WTC11 (cell line): ENCODE measurements at places on chromosomes 6 and 20. TPM values are rescaled to one million over a fixed set of nuclear protein-coding genes. Genes with fewer than 3 reads are reported as not detected.
A peak's percentile ranks its signal among the peaks of the same experiment; 100 is the strongest.

GRCh38 chr6:48087448-48087847 lies 23.5 kb downstream of the PTCHD4 start:
- DNase-seq, result no peak

DNA sequence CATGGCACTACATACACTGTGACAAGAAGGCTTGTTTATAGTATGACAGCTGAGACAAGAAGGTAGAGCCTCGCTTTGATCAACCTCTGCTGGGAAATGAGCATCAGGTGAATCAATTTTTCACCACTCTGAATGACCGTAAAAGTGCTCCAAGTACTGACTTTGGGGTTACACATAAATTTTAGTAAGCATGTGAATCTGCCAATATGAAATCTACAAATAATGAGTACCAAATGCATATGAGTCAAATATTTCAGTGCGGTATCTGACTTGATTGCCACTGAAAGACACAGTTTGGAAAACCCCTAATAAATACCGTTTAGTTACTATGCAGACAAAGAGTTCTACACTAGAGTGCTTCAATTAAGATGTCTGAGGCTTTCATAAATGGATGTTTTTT lies 77.8 kb downstream of the ATG5 start:
- no peak for DNase-seq

The TFAP2D gene
- total RNA-seq, result not detected in 3 replicates

DNA sequence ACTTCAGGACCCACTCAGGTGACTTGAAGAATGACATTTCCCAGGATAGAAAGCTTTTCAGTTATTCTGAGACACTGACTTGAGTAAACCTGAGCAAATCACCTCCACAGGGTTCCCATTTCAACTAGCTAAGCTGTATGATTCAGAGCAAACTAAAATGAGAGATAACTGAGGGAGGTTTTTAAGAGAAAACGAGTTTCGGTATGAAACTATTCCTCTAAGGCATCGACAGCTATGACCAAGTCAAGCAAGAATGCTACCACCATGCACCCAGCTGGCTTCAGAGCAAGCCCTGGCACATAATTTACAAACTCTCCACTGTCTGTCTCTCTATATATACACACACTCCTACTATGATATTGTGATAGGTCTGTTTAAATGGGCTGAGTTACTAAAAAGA lies 75.4 kb downstream of the PERP start:
- no peak for DNase-seq

The ARMH2 gene
- total RNA-seq, result not detected in 3 replicates

The BACH2 gene
- 3.9 to 5.9 TPM (median 4.5 TPM) in 3 replicates for total RNA-seq

GRCh38 chr20:54772893-54773642 lies 297.7 kb downstream of the DOK5 start:
- DNase-seq, result no peak

DNA sequence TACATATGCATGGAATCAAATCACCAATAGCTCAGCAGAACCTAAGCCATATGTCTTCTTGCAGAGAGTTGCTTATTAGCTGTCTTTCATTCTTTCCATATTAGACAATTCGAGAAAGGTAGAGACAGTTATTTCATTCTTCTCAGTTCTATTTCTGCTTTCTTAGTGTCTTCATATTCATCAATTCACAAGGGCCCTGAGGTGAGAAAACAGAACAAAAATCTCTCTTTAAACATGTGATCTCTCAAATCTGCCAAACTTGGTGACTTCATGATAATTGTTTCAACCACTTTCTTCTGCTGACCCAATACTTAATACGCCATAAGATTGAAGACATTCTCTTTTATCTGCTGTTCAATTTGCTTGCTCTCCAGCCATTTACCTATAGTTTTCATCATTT lies 229.7 kb upstream of the MARCKS start:
- no peak for DNase-seq

The FAM217B gene
- total RNA-seq, result 14.8 to 17.9 TPM (median 16.0 TPM) in 3 replicates

DNA sequence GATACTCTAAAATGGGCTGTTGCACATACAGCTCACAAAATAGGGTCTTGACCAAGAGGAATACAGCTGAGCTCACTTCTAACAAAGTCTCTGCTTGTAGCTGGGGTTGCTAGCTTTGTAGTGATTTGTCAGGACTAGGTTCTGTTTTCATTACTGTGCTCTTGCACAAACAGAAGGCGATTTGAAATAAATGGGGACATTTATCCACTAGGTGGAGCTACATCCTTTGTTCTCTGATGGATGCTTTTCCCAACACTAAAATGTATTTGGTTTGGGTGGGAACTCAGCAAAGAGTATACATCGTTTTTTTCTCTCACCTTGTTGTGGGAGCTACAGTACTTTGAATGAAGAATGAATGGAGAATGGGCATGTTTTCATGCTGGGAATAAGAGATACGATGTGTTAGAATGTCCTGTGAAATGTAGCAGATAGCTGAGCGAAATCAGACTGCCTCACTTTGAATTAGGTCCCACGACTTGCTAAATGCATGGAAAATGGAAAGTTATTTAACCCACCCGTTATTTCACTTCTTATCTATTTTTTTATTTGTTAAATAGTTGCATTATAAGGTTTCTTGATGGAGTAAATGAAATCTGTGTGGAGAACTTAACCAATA lies 494.7 kb upstream of the MAP3K7 start:
- DNase-seq, result no peak

DNA sequence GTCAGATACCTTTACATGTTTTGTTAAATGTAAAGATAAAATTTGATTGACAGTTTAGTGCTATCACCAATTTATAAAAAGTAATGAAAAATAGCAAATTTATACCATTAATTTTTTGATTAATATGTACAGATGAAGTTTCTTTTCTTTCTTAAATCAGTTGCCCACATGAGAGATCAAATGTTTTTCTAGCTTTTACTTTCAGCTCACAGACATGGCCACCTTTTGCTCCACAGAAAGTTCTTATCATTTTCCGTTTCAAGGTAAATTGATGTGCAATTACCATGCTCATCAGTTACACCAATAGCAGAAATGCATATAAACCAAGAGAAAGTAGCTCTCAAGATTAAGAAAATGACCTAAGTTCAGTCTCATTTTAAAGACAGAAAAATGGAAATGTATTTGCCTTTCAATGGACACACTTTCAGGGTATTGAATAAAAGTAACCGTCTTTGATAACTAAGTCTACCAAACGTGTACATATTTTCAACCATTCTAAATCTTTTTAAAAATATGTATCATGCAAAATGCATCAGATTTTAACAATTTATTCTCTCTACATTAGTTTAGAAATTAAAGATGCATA lies 16.6 kb upstream of the EXOC2 start:
- DNase-seq, result no peak

DNA sequence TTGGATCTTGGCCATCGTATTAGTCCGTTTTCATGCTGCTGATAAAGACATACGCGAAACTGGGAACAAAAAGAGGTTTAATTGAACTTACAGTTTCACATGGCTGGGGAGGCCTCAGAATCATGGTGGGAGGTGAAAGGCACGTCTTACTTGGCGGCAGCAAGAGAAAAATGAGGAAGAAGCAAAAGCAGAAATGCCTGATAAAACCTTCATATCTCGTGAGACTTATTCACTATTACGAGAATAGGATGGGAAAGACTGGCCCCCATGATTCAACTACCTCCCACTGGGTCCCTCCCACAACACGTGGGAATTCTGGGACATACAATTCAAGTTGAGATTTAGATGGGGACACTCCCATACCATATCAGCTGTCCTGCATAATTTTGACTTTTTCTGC lies 20.1 kb upstream of the REPS1 start:
- DNase-seq, result no peak

DNA sequence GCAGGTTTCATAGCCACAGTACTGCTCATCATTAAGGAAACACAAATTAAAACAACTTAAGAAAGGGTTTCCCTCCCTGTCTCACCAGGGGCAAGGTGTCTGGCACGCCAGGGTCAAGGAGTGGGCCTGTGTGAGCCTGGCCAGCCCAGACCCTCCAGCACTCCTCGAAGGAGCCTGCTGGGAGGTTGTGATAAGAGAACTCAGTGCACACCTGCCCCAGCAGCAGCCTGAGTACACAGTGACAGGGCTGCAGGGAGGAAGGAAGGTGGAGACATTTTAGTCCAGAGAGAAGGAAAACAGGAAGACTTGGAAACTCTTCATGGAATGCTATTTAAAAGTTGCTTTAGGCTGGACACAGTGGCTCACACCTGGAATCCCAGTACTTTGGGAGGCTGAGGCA lies 14.1 kb downstream of the NINL start:
- no peak for DNase-seq

GRCh38 chr6:44869321-44869897 lies 458.7 kb upstream of the RUNX2 start:
- no peak for DNase-seq

DNA sequence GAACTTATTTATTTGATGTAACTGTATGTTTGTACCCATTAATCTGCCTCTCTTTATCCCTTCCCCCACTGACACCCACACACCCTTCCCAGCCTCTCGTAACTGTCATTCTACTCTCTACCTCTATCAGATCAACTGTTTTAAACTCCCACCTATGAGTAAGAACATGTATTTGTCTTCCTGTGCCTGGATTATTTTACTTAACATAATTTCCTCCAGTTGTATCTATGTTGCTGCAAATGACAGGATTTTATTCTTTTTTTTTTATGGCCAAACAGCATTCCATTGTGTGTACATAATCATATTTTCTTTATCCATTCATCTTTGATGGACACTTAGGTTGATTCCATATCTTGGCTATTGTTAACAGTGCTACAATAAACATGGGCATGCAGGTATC lies 49.3 kb downstream of the PHACTR2 start:
- DNase-seq, result no peak

DNA sequence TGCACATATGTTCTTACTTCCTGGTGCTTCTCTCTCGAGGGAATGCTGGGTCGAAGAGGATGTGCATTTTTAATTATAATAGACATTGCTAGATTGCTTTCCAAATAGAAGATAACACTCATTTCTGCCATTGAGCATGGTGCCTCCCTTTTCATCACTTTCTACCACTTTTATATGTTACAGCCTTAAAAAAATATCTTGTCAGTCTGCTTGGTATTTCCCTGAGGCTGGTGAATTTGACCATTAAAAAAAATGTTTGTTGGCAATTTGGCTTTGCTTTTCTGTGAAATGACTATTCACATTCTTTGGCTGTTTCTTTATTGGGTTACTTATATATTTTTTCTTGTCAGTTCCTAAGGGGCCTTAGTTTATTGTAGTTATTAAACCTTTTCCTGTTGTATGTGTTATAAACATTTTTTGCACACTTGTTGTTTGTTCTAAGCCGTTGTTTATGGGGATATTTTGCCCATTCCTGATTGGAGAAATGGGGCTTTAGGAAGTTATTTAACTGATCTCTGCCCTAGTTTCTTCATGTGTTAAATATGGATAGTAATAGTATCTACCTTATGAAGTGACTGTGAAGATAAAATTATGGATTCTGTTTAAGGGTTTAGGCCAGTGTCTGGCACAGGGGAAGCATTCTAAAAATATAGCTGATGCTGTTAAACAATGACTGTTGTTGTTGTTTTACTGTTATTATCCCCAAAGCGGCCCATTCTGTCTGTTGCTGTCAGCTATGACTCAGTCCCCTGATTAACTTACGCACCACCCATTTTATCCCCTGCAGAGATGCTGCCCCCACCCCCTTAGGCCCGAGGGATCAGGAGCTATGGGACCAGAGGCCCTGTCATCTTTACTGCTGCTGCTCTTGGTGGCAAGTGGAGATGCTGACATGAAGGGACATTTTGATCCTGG lies 3.8 kb downstream of the DDR1 start:
- DNase-seq, result no peak

GRCh38 chr6:25359191-25359861 lies 80.2 kb downstream of the CARMIL1 start:
- no peak for DNase-seq

DNA sequence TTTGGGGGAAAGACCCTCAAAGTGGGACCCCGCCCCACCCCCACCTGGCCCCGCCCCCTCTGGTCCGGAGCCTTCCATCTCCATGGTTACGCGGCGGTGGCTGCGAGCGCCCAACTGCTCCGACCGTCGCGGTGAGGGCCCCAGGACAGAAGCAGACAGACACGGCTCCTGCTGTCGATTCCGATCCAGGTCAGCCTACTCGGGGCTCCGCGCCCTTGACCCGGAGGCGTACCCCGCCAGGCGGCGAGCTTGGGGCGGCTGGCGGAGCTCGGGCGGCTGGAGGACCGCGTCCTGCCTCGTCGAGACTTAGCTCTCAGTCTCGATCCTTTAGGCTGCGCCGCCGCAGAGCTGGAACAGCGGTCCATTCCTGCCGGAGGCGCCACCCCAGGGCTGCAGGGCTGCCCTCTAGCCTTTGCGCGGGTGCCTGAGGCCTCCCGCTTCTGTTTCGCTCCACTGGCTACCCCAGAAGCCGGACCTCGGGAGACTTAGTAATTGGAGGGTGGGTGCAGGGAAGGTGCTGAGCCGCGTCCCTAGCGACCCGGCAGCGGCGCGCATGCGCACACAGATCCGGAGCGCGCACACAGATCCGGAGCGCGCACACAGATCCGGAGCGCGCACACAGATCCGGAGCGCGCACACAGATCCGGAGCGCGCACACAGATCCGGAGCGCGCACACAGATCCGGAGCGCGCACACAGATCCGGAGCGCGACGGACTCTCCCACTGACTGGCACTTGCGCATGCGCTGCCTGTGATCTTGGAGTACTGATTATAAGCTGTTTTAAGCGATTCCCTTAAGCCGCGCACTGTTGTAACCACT lies at the start of gene CFAP206:
TSS of gene CFAP206 (plus strand) at position 72 of the 820 bp plus-strand sequence. CDS start 1,868 bp downstream, outside the sequence.
- peak; percentile 77 for DNase-seq

DNA sequence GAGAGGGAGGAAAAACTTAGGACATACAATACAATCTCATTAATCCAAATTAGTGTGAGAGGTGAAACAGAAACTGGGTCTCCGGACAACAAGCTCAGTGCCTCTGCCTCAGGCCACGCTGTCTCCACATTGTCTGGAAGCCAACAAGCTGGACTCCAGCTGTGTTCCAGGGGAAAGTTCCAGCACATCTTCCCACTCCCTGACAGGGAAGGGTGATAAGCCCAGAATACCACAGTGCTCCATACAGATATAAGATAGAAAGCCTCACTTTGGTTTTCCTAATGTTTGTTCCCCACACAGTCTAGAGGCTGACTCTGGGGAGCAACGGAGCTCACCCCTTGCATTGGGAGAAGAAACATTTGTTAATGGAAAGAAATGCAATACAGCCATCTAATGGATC lies 117.1 kb upstream of the SPTLC3 start:
- no peak for DNase-seq

The ADGRG6 gene
- total RNA-seq, result 3.3 to 6.1 TPM (median 5.3 TPM) in 3 replicates

GRCh38 chr20:3038454-3038853 lies 5.0 kb upstream of the GNRH2 start:
- DNase-seq, result no peak

DNA sequence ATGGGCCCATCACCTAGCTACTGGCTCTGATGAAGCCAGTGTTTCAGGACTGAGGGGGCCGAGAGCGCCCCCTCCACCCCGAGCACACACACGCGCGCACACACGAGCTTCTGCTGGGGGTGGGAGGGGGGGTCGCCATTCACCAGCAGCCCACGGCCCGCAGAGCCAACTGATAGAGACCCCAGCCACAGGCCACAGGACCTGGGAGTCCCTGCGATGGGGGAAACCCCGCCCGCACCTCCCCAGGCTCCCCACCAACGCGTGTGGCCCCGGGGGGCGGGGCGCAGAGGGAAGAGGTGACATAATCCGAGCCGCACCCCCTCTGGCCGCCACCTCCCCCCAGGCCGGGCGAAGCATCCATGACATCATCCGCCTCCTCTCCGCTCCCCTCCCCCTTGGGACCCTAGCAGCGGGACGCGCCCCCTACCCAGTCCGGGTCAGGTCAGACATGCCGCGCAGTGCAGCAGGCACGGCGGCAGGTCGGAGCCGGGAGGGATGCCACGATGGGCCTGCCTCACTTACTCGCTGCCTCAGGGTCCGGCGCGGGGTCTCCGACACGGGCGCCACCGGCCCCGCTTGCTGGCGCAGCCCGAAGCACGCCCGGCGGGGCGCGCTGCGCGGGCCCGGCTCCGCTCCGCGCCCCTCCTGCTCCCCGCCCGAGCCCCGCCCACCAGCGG lies at the start of gene LZTS3:
TSS of gene LZTS3 (minus strand) at position 617 of the 677 bp plus-strand sequence. CDS start 6,386 bp downstream, outside the sequence.
- DNase-seq, result peak; percentile 88
